ENCODE measurements at places on chromosomes 6 and 20.

DNA sequence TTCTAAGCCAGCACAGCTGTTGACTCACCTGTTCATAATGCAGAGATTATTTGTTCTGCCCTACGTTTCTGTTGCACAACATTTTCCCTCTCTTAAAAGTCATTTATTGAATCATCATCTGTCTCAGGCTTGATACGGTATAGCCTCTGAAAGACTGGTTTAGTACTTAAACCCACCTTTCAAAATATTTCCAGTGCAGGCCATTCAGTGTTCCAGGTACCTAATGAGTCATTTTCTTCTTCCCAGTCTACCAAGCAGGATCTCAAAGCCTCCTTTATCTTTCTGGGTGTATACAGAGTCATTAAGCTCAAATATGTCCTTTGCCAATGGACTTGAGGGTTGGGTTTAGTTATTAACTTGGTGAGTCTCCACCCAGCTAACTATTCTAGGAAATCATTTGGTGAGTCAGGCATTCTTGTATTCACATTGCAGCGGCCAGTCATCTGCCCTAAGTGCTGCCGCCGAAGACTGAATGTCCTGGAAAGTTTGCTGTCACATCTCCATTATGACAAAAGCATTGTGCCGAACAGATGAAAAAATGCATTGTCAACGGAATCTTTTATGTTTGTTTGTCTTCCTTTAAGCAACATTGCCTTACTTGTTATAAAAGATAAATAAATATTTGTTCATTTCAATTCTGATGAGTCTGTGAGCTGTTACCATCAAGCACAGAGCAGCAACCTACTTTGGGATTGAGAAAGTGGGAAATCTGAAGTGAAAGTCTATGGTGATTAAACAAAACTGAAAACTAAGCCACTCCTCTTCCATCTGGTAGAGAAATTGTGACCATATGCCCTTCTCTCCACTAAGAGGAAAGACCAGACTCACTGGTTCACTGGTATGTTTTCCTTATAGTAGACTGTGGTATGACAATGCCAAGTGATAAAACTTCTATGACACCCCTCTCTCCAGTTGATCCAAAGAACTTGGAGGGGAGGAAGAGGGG, 14.3 kb upstream of the FAM135A start:
- peak; percentile 11 for DNase-seq

DNA sequence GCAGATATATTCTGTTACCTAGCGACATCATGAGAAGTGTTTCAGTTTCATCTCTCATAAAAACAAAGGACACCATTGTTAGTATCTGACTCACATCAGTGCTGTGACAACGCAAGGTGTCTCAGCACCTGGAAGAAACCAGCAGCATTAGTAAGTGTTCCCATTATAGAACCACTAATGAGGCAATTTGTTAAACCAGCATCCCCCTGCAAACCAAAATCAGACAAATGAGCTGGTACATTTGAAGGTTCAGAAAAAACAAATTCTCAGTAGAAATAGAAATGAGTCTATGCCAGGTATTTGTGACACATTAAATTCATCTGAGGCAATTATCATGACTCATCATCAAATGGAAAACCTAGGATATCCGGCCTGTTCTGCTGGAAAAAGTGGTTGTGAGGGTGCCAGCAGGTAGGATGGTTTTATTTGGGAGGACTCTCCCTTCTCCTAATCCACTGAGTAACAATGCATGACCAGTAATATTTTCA, 151.7 kb downstream of the TMEM200A start:
- DNase-seq = no peak

GRCh38 chr6:14121936-14122344, 4.4 kb downstream of the CD83 start:
- no peak for DNase-seq

DNA sequence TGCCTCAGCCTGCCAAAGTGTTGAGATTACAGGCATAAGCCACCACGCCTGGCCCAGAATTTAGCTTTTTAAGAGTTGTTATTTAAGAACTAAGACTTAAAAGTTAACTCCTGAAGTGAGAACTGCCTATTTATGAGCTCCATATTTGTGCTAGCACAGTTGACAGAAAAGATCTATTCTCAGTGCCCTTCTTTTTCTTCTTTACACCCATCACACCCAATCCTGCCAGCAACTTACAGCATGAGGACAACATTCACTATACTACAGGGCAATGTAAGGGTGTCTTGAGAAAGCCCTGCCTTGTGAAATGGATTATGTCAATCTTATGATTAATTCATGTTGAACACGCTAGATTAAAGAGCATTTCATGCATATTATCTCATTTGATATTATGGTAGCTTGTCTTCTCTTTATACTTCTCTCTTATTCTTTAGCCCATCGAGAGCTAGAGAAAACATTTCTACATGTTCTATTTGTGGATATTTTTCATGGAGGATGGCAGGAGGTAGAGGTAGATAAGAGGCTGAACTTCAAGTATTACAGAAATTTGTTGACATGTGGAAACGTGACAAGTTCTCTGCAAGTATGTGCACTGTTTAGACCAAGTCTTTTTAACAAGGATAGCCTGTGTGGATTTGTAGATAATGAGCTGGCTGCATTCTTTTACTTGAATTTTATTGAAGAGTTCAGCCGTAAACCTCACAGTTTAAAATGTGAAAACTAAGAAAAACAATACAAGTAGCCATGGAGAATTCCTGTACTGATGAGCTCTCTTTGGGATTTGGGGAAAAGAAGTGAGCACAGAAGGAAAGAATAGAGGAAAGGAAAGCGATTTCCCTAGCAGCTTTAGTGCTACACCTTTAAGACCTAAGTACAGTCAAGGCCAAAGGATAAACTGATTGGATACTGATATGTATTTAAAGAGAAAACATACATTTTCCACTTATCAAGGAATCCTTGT, 212.2 kb downstream of the ARHGAP18 start:
- no peak for DNase-seq

- no peak for DNase-seq
These were observed 189.1 kb downstream of the BMP2 start for GRCh38 chr20:6956574-6956973.

DNA sequence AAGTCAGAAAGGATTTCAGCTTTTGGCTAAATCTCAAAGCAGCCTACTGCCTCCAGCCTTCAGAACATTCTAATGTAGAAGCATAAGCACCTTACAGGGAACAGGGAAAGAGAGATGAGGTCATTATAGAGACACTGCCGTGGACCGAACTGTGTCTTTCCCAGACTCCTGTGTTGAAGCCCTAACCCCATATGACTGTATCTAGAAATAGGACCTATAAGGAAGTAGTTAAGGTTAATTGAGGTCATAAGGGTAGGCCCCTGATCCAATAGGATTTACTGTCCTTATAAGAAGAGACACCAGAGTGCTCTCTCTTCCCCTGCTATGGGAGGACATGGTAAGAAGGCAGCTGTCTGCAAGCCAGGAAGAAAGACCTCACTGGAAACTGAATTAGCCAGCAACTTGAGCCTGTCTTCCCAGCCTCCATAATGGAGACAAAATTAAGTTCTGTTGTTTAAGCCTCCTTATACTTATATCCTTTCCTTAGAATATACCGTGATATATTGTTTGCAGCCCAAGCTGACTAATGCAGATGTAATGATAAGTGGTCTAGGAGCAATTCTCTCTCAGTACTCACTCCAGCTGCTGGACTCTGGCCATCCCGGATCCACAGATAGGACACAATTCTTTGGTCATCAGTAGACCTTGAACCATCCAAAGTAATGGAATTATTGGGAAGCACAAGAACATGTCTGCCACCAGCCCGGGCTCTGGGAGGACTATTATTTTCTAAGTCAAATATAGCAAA, 71.4 kb downstream of the ALDH5A1 start:
- no peak for DNase-seq

DNA sequence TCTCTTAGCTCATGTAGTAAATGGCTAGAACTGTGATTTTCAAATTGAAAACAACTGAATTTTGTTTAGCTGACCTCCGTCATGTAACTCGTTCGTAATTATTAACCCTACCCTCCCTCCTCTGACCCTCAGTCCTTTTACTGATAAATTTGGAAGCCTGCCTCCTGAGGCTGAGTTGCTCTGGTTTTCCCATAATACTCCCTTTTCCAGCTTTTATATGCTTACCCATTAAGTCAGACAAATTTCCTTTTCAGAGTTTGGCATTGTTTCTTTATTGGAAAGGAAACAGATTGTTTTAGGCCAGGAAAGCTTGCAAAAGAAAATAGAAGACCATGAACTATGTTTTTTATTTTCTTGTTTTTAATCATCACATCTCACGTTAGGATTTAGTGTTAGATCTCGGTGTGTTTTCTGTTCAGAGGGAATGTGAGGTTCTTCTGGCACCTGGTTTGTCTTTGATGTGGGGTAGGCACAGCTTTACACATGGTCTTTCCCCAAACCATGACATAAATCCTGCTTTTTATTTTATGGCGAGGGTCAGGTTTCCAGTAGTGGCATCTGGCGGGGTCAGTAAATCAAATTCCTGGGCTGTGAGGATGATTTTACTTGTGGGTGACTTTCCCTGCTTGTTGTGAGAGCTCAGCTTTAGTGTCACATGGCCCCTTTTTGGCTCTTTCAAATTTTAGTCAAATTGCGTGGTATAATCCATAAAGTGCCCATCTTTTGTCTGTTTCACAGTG, 24.5 kb downstream of the PLCB4 start:
- no peak for DNase-seq

- peak; percentile 73 for DNase-seq
These were observed 277.3 kb upstream of the PRND start for GRCh38 chr20:4444404-4444803.

All from AG08395 (cell line).